ENCODE measurements at places on chromosomes 11 and 22.
A peak's percentile ranks its signal among the peaks of the same experiment; 100 is the strongest.

GRCh38 chr11:118958577-118958976 is 2.5 kb downstream of the UPK2 start:
- peak; percentile 62 for DNase-seq

DNA sequence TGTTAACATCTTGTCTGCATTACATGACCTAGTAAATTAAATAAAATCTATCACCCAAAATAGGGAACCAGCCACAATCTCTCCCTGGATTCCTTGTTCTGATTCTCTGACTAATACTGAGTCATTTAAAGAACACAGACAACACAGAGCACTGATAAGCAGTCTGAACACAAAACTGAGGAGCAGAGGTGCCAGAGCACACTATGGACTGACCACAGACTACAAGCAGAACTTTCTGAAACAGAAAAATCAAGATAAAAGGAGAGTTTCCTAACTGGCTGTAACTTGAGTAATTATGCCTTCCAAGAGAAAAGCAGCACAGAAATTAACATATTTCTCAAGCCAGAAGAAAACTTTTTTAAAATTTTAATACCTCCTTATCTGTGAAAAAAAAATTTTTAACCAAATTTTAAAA is 128.8 kb downstream of the SGSM3 start:
- DNase-seq: peak; percentile 98

DNA sequence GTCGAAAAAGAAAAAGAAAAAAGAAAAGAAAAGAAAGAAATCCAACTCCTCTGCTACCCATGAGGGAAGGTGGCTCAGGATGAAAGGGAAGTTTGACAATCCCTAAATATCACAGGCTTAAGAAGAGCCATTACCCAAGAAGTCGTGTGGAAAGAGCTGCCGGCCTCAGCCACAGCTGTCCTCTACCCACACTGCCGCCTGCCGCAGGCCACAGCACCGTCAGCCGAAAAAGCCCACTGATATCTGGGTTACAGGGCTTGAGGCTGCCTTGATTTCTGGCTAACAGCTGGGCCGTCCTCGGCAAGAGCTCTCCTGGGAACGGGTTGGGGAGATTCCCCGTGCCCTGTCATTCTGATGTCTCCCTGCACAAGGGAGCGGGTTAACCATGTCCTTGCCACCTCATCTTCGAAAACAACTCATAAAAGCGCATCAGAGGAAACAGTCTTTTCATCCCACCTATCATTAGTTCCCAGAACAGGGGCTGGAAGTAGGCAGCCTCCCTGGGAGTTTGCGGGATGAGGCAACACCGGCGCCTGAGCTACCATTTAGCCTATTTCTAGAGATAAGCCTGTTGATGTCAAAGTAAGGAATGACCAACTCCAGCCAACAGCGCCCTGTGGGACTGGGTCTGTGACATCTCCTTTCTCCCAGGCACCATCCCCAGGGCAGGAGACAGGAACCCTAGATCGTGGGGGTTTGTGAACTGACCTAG is 21.8 kb upstream of the SNX32 start:
- DNase-seq: no peak

DNA sequence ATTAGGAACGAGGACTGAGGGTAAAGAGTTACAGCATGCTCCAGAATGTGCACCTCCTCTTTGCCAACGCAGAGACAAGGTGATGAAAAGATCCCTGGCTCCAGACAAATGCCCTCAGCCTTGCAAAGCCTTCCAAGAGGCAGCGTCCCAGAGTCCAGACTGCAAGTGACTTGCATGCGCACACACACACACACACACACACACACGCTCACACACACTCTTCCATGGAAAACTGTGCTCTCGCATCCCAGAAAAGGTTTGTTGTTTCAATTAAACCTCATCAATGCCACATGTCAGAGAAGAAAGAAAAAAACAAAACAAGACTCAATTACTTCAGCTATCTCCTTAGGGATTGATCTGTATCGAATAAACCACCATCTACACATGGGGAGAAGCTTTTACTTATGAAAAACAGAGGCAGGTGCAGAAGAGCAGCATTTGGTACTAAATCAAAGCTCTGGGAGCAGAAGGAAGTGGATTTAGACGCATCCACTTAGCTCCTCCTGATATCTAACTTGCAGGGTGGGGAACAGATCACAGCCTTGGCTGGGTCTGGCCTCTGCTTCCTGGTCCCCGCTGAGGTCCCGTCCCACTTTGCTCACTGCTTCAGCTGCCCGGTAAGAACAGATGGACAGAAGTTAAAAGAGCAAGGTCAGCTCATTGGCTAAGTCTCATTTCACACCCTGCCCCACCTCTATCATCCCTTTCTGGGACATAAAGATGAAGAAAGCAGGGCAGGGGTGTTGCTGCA is 249.8 kb upstream of the BLID start:
- DNase-seq: no peak

DNA sequence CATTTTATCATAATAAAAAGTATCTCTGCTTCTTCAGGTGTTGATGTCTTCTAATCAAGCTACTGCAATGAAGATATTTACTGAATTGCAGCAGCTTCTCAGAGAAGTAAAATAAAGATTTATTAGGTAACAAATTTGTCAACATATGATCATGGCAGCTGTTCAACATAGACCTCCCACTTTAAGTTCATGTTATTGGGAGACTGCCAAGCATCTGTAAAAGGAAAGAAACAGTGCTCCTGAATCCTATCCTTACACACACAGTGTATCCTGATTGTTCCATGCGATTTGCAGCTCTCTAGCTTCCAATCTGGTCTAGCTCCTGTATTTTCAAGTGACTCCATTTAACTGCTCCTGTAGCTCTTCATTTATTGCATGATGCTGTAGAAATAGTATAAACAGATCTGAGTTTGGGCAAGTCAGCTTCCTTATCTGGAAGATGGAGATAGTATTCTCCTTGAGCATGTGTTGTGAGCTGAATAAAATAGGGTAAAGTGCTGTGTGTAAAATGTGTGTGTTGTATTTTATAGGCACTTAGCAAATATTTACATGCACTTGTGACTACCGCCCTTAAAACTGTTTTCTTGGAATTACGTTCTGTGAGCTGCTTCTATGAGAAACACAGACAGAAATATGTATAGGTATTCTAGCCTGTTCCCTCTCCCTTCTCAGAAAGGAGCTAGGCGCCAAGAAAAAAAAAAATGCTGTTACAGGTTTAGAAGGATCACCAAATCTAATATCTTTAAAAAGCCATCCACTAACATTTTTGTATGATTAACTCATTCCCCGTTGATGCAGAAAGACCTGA is 290.6 kb downstream of the JRKL start:
- DNase-seq: no peak

DNA sequence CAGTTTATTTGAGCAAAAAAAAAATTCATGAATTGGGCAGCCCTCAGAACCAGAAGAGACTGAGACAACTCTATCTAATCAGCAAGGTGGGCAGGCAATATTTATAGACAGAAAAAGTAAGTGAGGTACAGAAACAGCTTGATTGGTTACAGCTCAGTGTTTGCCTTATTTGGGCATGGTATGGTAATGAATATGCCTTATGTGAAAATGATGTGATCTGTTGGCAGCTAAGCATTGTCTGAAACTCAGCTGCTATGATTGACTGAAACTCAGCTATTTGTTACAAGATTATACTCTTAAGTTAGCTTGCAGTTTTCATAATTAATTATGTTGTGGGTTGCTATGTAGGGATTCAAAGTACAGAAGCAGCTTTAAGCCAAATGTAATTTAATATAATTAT is 127.6 kb downstream of the CNTN5 start:
- DNase-seq: no peak

Data from osteoblast (primary cell).